Activated T-cell treated with anti-CD3 and anti-CD28 coated beads, Interleukin-2, amount 50 U/mL, for 72 hours (primary cell): ENCODE measurements at places on chromosomes 7 and 10. TPM values are rescaled to one million over a fixed set of nuclear protein-coding genes. Genes with fewer than 3 reads are reported as not detected.

- no peak for DNase-seq
Measured at GRCh38 chr7:80890426-80891258, 28.2 kb downstream of the SEMA3C start.

DNA sequence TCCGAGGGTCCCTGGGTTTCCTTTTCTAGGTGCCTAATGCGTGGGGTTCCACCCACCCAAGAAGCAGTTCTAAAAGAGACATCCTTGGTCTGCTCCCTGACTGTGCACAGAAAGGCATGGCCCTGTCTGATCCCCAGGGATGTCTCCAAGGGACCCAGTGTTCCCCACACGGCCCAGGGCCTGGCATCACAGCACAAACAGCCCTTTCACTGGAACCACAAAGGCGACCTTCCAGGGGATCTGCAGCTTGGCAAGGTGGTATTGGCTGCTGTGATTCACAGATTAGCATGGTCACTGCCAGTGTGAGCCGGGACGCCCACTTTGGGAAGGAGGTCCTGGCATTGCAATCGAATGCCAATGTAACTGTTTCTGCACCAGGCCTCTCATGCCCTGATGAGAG lies 6.4 kb downstream of the KCNMA1 start:
- no peak for DNase-seq

DNA sequence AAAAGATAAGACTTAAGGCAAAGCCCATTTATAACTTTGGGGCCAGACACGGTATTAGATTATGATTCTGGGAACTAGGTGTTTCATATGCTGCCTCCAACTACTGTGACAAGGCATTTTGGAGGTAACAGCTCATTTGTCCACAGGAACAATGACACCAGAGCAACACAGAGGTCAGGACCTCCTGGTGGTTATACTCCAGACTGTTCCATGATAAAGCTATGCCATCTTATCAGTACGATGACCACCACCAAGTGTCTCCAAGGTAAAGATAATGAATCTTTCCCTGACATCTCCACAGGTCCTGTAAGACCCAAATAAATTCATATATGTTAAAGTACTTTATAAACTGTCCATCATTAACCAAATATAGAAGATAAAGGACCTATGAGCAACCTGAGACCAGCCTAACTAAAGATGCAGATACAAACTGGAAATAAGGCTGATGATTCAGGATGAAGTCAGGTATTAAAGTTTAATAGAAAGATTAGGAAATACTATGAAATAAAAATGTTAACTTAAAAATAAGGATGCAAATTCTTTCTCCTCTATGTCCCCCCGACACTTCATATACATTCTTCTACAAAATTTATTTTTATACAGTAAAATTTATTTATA lies 26.2 kb downstream of the CUL2 start:
- DNase-seq = no peak

GRCh38 chr7:490461-491291 lies 29.0 kb downstream of the PDGFA start:
- DNase-seq = no peak

DNA sequence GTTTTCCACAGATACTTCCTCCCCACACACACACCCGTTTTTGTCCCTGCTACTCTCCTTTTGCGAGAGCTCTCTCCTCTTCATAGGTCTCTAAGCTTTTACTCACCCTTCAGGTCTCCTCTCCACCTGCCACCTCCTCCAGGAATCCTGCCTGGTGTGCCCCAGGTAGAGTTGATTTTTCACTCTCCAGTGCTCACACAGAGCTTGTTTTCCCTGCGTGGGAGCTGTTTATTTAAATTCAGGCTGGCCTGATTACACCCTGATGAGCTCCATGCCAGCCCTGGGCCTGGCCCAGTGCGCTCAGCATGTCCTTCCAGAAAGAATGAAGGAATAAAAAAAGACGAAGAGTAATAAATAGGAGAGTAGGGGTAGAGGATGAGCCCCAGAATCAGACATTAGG lies 7.5 kb upstream of the CLDN4 start:
- DNase-seq = no peak

GRCh38 chr7:43318188-43318770 lies 205.8 kb downstream of the HECW1 start:
- no peak for DNase-seq

DNA sequence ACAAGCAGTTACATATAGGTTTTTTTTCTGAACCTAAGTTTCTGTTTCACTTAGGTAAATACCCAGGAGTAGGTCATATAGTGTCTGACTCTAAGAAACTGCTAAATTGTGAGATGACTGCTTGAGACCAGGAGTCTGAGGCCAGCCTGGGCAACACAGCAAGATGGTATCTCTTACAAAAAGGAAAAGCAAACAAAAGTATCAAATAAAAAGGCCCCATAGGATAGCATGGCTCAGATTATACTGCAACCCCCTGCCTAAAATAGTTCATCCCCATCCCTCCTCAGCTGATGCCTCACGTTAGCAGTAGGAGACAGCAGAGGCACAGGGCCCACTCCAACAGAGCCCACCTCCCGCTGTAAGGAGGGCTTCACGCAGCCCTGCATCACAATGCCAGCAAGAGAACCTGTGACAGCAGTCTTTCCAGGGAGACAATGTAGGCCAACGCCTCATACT lies 90.3 kb downstream of the SRPK2 start:
- DNase-seq = no peak

DNA sequence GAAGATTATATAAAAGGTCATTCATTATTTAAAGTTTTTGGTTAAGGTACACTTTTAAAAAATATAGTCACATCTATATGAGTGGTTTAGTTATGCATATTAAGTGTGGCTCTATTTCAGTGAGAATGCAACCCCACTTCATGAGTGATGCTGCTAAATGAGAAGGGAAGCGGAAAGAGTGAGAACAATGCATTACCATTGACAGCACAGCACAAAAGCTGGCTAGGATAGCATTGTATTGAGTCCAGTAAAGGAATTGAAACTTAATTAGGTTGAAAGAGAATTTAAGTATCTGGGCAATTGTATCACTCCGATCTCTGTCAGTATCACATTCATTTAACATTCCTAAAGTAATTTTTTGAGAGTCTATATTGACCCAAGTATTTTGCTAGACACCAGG lies 13.2 kb downstream of the POM121L12 start:
- no peak for DNase-seq

GRCh38 chr7:143467724-143468123 lies 9.9 kb upstream of the TAS2R41 start:
- DNase-seq = no peak

DNA sequence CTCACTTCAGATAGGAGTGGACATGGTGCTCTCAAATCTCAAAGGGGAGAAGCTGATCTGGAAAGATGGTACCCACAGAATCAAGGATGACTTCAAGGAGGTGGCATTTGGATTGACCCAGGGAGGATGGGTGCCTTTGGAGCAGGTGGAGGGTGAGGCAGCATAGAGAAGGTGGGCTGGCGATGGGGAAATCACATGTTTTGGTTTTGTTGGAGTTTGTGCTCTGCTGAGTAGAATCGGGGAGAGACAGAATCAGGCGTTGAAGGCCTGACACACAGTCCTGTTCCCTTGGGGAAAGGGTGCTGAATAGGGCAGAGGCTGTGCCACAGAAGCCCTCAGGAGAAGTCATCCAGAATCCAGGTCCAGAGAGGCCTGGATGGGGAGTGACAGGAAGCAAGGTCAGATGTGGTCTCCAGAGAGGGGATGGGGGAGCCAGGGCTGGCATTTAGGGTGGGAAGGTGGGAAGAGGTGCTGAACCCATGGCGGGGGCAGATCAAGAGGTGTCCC lies 291.1 kb downstream of the GLRX3 start:
- DNase-seq = no peak

GRCh38 chr7:77537136-77537777 lies at the start of gene PTPN12:
PTPN12 (plus strand) TSS chr7:77537295; CDS start chr7:77537547, 252 bp downstream.
- DNase-seq = peak; percentile 63

- no peak for DNase-seq
Measured at GRCh38 chr7:2757361-2757903, 69.4 kb downstream of the AMZ1 start.

GRCh38 chr7:113813471-113813870 lies 105.3 kb downstream of the PPP1R3A start:
- DNase-seq = no peak

DNA sequence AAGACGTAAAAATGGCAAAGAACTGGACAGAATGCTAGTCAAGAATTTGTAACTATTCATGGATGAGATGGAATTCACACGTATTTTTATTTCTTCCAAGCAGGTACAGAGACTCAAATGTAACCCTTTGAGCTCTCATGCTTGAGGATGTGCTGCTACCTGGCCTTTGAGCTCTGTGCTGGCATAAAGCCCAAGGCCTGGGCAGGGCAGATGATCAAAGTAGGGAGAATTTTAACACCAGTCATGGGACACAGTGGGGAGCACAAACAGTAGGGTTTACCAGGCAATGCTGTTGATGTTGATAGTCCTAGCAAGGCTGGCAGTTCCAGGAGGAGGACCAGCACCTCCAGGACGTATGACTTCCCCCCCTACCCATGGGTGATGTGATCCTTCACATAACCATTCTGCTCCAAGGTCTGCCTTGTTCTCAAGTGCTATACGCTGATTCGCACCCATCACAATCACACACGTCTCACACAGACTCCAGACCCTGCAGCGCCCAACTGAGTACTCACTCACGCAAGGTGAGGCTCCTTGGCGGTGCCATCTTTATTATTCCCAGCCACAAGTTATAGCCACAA lies 48.6 kb upstream of the DLG5 start:
- DNase-seq = no peak

DNA sequence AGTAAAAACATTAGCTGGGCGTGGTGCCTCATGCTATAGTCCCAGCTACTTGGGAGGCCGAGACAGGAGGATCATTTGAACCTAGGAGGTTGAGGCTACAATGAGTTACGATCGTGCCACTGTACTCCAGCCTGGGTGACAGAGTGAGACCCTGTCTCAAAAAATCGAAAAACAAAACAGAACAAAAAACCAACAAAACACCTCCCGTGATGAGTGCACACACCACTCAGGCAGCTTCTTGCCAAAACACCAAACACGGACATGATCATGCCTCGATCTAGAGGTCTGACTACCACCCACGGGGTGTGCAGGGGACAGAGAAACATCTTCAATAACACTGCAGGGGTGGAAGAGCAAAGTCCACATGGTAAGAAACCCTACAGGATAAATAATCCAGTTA lies 44.4 kb downstream of the AMZ1 start:
- no peak for DNase-seq

- DNase-seq = no peak
Measured at GRCh38 chr10:20202337-20202736, 386.1 kb downstream of the PLXDC2 start.

DNA sequence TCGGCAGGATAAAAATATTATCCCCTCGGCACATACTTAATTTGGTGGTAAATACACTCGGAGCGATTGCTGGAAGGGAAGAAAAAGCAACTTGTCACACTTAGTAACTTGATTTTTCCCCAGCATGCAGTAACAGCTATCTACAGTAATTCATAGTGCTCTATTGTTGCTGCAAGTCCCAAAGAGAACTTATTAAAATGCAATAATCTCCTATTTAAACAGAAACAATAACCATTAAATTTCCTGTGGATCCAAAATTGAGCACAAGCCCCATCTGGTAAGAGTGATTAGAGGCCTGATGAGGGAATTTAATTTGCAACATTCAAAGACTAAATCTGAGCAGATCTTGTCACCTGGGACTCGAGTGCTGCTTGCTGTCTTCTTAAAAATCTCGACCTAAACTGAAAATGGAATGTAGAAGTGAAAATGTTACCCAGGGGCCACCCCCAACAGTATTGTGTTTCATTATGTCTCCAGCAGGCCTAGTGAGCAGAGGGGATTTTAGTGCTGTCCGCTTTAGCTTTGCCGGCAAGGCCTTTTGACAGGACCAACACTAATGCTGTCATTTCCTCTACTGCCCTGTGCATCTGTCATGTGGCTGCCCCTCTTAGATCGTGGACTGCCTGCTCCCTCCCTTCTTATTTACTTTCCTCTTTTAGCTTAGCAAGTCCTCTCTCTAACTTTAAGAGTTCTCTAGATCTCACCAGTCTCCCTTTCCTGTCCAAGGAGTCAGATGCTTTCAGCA lies 639.7 kb downstream of the AUTS2 start:
- DNase-seq = no peak

DNA sequence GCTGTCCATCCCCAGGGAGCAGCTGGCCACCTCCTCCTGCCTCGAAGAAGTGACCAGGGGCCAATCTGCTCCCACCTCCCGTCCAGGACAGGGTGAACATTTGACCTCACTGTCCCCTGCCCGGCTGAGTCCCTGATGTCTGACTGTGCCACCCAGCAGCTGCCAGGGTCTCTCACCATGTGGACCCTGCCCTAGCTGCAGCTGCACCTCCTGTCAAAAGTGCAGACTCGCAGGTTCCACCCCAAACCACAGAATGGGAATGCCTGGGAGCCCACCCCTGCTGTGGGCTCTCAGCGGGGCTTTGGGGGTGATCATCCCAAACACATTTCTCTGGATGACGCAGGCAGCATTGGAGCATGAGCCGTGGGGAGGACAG lies 86.1 kb downstream of the RGS10 start:
- no peak for DNase-seq

GRCh38 chr7:27936768-27937102 lies 196.8 kb downstream of the TAX1BP1 start:
- no peak for DNase-seq

DNA sequence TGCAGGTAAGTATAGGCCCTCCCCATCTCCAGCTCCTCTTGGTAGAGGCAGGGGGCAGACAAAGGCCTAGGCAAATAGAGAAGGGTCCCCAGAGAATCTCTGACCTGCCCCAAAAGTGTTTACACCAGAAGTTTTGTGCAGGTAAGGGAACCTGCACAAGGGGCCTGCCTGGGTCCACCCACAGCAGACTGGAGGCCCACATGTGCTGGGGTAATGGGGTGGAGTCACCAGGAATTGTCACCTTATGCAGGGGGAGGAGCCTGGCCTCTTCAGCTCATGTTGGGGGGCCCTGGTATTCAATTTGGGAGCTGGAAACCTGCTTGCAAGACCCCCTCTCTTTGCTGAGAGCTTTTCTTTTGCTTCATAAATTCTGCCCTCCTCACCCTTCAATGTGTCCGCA lies 302.7 kb downstream of the ZEB1 start:
- no peak for DNase-seq

DNA sequence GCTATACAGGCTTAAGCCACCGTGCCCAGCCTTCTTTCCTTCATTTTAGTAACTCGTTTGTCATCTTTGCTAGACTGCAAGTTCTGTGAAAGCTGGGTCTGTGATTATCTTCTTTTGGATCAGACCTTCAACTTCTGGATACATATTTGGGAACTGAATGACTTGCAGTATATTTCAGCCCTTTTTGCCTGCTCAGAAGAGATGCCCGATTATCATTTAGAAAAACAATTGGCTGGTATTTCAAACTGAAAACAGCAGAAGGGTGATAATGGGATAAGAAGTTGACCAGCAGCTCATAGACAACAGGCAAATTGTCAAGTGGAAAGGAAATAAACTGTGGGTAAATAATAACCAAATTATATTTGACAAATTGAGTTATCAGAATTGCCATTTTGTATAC lies 14.6 kb downstream of the RSBN1L start:
- no peak for DNase-seq

GRCh38 chr10:48608976-48609375 lies 4.1 kb upstream of the ARHGAP22 start:
- DNase-seq = no peak

- no peak for DNase-seq
Measured at GRCh38 chr7:24576171-24577025, 3.1 kb downstream of the PALS2 start.

The C7orf57 gene
- 0.56 TPM for total RNA-seq

The VKORC1L1 gene
- total RNA-seq = 13.1 TPM

The ANKRD1 gene
- total RNA-seq = not detected

The LOXL4 gene
- total RNA-seq = not detected

The CADPS2 gene
- not detected for total RNA-seq

The GIMAP4 gene
- 156 TPM for total RNA-seq

The KCP gene
- total RNA-seq = not detected

The ZNF488 gene
- 0.36 TPM for total RNA-seq

The SPDYE3 gene
- total RNA-seq = not detected

The MYL10 gene
- total RNA-seq = not detected

The ITGB8 gene
- total RNA-seq = not detected
